GM12878 (cell line): ENCODE measurements at places on chromosomes 3 and 15.

DNA sequence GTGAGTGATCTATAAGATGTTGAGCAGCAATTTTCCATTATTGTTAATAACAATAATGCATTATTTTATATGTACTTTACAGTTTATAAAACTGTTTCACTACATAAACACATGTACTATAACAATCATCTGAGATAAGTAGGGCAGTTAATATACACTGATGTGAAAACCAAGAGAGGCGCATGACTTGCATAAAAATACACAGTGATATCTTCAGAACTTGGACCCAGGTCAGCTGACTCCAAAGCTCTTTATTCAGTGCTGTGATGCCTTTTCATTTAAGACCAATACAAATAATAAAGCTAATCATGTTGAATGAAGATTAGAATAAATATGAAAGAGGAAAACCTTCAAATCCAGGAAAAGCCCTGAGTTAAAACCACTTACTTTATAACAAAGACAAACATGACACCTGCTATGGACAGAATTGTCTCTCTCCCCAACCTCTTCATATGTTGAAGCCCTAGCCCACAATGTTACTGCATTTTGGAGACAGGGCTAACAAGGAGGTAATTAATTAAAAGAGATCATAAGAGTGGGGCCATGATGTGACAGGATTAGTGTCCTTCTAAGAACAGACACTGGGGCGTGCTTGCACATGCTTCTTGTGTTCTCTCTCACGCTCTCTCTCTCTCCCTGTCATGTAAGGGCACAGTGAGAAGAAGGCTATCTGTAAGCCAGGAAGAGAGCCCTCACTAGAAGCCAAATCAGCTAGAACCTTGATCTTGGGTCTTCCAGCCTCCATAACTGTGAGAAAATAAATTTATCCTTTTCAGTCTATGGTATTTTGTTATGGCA lies 55.8 kb upstream of the TSPAN3 start:
- DNase-seq: no peak

- no peak for DNase-seq
Measured at GRCh38 chr3:59271971-59272370, 222.1 kb upstream of the CFAP20DC start.

DNA sequence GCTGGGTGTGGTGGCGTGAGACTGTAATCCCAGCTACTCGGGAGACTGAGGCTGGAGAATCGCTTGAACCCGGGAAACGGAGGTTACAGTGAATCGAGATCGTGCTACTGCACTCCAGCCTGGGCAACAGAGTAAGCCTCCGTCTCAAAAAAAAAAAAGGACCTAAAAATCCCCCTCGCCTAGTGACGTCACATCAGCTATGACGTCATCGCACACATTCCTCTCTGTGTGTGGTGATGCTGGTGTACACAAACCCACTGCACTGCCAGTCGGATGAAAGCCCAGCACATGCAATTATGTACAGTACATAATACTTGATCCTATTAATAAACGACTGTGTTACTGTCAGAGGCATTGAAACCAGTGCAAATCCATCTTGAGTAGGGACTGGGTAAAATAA lies 40.2 kb upstream of the SEC61A1 start:
- DNase-seq: no peak

DNA sequence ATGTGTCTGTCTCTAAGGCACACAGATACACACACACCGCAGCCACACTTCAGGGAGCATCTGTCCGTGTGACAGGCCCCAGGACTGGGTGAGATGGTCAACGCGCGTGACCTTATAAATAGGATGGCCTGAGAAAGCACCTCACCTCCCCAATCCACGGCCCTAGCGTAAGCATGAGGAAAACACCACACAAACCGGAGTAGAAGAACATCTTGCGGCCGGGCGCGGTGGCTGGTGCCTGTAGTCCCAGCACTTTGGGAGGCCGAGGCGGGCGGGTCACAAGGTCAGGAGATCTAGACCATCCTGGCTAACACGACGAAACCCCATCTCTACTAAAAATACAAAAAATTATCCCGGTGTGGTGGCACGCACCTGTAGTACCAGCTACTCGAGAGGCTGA lies 1.6 kb downstream of the NIPA1 start:
- DNase-seq: no peak

GRCh38 chr3:174423936-174424335 lies 435.2 kb upstream of the NAALADL2 start:
- no peak for DNase-seq

- no peak for DNase-seq
Measured at GRCh38 chr15:26065723-26066122, 202.6 kb upstream of the ATP10A start.

GRCh38 chr3:3800685-3801493 lies 1.7 kb downstream of the LRRN1 start:
- DNase-seq: no peak

GRCh38 chr3:4756855-4757574 lies 222.2 kb upstream of the BHLHE40 start:
- no peak for DNase-seq

DNA sequence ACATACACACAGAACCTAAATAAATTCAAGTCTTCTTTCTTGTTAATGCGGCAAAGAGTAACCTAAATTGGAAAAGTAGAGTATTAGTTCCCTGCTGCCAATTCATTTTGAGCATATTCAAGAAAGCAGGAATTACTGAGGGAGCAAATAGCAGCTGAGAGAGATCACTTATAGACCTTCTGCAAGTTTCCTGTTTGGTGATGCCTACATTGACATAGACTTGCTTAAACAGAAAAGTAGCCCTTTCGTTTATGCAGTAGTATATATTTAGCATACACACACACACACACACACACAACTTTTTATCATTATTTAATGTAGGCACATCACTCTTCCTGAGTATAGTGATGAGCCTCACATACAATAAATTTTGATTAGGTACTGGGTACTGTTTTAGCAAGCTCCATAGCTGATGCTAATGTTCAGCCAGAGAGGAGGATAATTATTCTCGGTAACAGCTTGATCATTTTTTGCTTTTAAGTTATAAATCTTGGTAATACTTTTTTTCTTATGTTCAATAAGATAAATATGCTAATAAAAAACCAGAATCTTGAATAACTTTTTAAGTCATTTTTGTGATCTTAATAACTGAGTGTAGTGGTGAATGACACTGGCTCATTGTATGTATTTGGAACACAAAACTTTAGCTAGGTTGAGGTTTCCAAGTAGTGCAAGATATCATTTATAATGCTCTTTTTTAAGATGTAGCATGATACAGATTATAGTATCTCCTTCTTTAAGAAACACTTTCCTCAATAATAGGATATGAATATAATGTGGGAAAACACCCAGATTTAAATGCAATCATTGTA lies 174.7 kb downstream of the MBNL1 start:
- no peak for DNase-seq

DNA sequence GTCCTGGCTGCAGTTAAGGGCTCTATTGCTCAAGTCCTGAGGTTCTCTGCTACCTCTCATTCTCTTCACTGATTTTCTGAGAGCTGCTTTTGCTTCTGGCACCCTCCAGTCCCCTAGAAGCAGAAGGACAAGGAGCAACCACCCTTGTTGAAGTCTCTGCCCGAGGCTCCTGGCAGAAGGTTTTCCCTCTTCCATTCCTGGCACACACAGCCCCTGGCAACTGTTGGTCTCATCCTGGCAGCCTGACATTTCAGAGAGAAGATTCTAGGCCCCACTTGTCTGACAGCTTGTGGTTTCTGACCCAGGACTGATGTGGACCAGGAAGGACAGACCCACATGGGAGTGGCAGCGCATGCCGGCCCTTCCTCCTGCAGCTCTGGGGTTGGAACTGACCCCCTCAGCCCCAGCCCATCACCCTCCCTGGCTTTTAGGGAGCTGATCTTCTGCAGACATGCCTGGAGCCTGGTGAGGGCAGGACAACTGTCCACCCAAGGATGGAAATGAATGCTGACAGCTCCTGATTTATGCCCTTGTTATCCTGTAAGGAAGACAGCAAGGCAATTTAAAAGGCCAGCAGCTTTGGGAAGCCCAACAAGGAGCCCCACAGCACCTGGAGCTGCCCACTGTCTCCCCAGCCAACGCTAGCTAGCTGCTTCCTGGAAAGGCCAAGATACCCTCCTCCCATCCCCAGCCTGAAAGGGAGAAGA lies 13.0 kb upstream of the NTRK3 start:
- DNase-seq: no peak
